ENCODE measurements at places on chromosomes 3 and 15. TPM values are rescaled to one million over a fixed set of nuclear protein-coding genes. Genes with fewer than 3 reads are reported as not detected.

Gene ACP3
- total RNA-seq = not detected

Gene ZNF35
- 12.4 TPM for total RNA-seq

Gene STRA6
- 0.39 TPM for total RNA-seq

Gene SAMMSON
- not detected for total RNA-seq

Gene MED12L
- total RNA-seq = 2.6 TPM

Gene C3orf62
- 2.4 TPM for total RNA-seq

Gene ALDH1A2
- 13.7 TPM for total RNA-seq
